ENCODE measurements at places on chromosomes 4 and X. TPM values are rescaled to one million over a fixed set of nuclear protein-coding genes. Genes with fewer than 3 reads are reported as not detected.

The FGFBP1 gene
- total RNA-seq: not detected

The GAGE13 gene
- not detected for total RNA-seq

The TEX13B gene
- not detected for total RNA-seq

The CXorf49 gene
- not detected for total RNA-seq

The CSAG2 gene
- not detected for total RNA-seq

The GIMD1 gene
- not detected for total RNA-seq

The MAPK10 gene
- 0.48 TPM for total RNA-seq

The RASSF6 gene
- not detected for total RNA-seq

The CTAG1B gene
- not detected for total RNA-seq

The MAD2L1 gene
- total RNA-seq: 61.1 TPM

The FAM9A gene
- not detected for total RNA-seq

The PHEX gene
- total RNA-seq: 0.18 TPM

The LRCH2 gene
- total RNA-seq: not detected

The ADD1 gene
- total RNA-seq: 254 TPM

The DOCK11 gene
- total RNA-seq: 73.4 TPM

The IGSF1 gene
- not detected for total RNA-seq

The CCDC158 gene
- not detected for total RNA-seq

The GYPB gene
- not detected for total RNA-seq

The SMAD1 gene
- total RNA-seq: 4.7 TPM

The PAGE1 gene
- total RNA-seq: not detected

The BEX5 gene
- 1.7 TPM for total RNA-seq

The F8A2 gene
- not detected for total RNA-seq

The SPANXB1 gene
- not detected for total RNA-seq

The SUPT20HL2 gene
- total RNA-seq: not detected

The GRID2 gene
- not detected for total RNA-seq

The NIPAL1 gene
- total RNA-seq: 0.77 TPM

The UBQLN2 gene
- total RNA-seq: 54.1 TPM

The FAM90A26 gene
- not detected for total RNA-seq

The FAM184B gene
- total RNA-seq: not detected

The CXCL10 gene
- 0.77 TPM for total RNA-seq

The UGT2B10 gene
- total RNA-seq: not detected

The ANXA10 gene
- not detected for total RNA-seq

The MTTP gene
- total RNA-seq: 0.66 TPM

The PSAPL1 gene
- total RNA-seq: not detected

The PLP1 gene
- total RNA-seq: not detected

The TCEANC gene
- total RNA-seq: 9.9 TPM

The ATOH1 gene
- total RNA-seq: not detected

The RADX gene
- total RNA-seq: 8.0 TPM

The TCEAL3 gene
- 1.6 TPM for total RNA-seq

The MAGED4B gene
- 0.45 TPM for total RNA-seq

The SOX3 gene
- total RNA-seq: not detected

The MAGEA2B gene
- total RNA-seq: not detected

The RHOXF1 gene
- not detected for total RNA-seq

The GABRG1 gene
- not detected for total RNA-seq

The GPR143 gene
- total RNA-seq: not detected

The TMSB15B gene
- total RNA-seq: 7.2 TPM

The HS3ST1 gene
- total RNA-seq: 0.64 TPM

The CWH43 gene
- not detected for total RNA-seq

The PLCXD1 gene
- 63.4 TPM for total RNA-seq

The KLKB1 gene
- 0.36 TPM for total RNA-seq

The SHISA3 gene
- total RNA-seq: 0.18 TPM

The RBM47 gene
- 3.8 TPM for total RNA-seq

The ATP1B4 gene
- not detected for total RNA-seq

The PF4V1 gene
- total RNA-seq: not detected

The TMEM192 gene
- 7.9 TPM for total RNA-seq

The ZFP42 gene
- not detected for total RNA-seq

The LDB2 gene
- not detected for total RNA-seq

The RHOXF2 gene
- total RNA-seq: not detected

The PRR32 gene
- total RNA-seq: not detected
